ENCODE measurements at places on chromosomes 1 and 21.

DNA sequence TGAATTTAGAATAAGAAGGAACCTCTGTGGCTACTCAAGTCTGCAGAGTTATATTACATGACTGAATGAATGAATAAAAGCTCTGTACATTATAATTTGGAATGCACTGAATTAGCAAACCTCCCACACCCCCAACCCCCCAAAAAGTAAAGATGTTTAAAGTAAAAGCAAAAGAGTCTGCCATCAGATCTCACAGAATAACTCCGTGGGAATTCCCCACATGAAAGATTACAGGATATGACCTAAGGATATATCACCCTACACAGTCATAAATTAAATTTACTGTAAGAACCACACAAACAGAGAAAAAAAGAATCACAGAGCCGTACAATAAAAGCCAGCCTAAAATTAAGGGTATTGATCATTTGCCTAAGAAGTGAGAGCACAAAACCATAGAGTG lies 587.3 kb downstream of the PTPRC start:
- DNase-seq, result no peak

GRCh38 chr1:183194527-183195141 lies 8.6 kb downstream of the LAMC2 start:
- DNase-seq, result no peak

GRCh38 chr1:66217561-66217960 lies 316.4 kb upstream of the SGIP1 start:
- no peak for DNase-seq

- no peak for DNase-seq
Observed at GRCh38 chr1:53896635-53897229, 2.7 kb downstream of the DIO1 start.

DNA sequence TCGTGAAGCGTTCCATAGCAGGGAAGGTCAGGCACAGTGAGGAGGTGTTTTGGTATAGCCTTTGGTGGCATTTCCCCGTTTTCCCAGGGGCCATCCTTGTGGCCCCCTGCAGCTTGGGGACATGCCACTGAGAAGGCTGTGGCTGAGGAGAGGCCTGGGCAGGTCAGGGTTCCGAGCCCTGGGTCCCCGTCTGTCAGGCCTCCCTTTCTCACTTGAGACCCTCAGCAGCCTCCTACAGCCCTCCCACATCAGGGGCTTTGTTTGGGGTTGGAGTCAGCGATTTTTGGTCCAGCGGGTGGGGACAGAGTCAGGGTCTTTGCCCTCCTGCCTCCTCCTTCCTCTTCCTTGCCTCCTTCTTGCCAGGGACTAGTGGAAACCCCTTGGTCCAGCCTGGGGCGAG lies 22.2 kb downstream of the LDLRAP1 start:
- no peak for DNase-seq

Measured in stimulated activated CD4-positive, alpha-beta T cell treated with anti-CD3 and anti-CD28 coated beads, Interleukin-4, amount 100 ng/mL, for 48 hours (primary cell).